ENCODE measurements at places on chromosomes 2 and 18. TPM values are rescaled to one million over a fixed set of nuclear protein-coding genes. Genes with fewer than 3 reads are reported as not detected.

GRCh38 chr18:50602466-50602865 lies 42.6 kb downstream of the MAPK4 start:
- no peak for DNase-seq

- no peak for DNase-seq
Measured at GRCh38 chr2:54097124-54097523, 18.3 kb upstream of the ACYP2 start.

DNA sequence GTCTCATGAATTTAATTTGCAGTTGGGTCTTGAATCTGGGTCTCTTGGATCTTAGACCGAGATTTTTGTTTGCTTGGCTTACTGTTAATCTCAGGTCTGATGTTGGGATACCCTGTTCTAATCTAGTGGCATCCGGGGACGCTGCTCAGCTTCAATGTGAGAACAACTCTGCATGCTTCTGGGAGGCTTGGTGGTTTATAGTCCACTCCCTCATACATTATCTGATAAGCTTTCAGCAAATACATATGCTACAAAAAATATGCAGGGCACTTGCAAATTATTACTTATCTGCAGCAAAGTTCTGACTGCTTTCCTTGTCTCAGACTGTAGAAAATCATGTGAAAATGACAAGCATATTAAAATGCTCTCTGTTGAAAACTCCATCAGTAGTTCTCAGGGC lies 39.4 kb downstream of the RNF144A start:
- no peak for DNase-seq

GRCh38 chr2:232418466-232419244 lies 12.0 kb downstream of the ALPG start:
- DNase-seq = no peak

GRCh38 chr2:35821675-35822074 lies 533.9 kb upstream of the CRIM1 start:
- no peak for DNase-seq

- DNase-seq = no peak
Measured at GRCh38 chr2:223762853-223763252, 74.5 kb downstream of the AP1S3 start.

The HOXD10 gene
- total RNA-seq = not detected

The FBXO48 gene
- total RNA-seq = 2.0 TPM

Data from dorsolateral prefrontal cortex (tissue), 122 donors.